HT1080 (cell line): ENCODE measurements at places on chromosomes 12 and 14.

GRCh38 chr14:54730156-54730961, 163.4 kb downstream of the SAMD4A start:
- DNase-seq = peak; percentile 45

- DNase-seq = no peak
These were observed 13.1 kb upstream of the ANKS1B start for GRCh38 chr12:99997806-99998205.

- no peak for DNase-seq
These were observed 248.3 kb upstream of the LRIG3 start for GRCh38 chr12:59168647-59169046.

DNA sequence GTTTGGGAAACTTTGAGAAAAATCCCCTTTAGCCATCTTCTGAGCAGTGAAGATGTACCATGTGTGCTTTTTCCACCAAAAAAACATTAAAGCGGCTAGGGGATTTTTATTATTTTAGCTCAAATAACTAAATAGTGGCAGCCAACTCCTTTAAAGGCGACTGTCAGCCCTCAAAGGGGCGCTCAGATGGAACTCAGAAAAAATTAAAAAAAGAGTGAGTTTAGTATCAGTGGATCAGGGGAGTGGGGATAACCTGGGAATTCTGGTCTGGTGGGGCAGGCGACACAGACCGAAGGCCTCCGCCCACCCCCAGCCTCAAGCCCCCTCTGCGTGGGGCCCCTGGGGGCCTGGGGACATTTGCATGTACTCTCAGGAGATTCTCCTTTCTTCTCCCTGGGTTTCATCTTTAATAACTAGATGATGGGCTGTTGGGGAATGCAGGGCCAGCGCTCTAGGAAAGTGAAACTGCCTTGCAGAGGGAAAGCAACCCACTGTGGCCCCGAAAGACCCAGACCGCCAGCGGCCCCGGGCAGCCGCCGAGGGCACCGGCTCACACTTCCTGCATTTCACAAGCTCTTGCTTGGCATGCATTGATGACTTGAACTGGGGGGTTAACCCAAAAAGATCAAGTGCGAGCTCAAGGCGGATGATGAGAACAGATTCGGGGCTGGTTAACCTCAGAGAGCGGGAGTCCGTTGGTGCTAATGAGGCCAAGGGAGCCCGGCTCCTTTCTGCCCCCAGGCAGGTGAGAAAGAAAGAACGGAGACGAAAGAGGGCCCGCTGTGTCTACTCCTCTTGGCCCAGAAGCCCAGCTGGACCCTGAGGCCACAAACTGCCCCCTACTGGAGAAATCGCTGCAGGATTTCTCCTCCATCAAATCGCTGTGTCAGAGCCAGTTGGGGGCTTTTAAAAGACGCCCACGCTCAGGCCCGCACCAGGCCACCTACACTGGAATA, 7.3 kb upstream of the BATF start:
- DNase-seq = no peak

DNA sequence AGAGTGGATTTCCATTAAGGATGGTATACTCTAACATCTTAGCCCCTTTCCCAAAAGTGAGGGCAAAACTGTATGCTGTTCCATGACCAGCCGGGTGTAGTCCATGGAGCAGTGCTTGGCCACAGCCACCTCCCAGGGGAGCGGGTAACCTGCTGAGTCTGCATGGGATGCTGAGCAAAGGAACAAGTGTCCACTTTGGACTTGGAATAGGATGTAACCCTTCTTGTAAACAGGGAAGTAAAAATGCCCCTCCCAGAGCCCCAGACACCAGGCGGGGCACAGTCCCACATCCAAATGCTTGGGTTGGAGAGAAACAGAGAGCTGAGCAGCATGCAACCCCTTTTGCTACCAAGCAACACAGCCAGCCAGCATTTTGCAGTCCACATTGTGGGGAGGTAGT, 65.6 kb downstream of the ACTN1 start:
- no peak for DNase-seq

GRCh38 chr12:39240587-39240986, 202.3 kb downstream of the KIF21A start:
- no peak for DNase-seq

- DNase-seq = no peak
These were observed 491.8 kb downstream of the PCNX1 start for GRCh38 chr14:71399057-71399487.

- DNase-seq = no peak
These were observed 334.3 kb upstream of the SYT1 start for GRCh38 chr12:78530100-78530765.

- DNase-seq = peak; percentile 35
These were observed 467.1 kb downstream of the RAD51B start for GRCh38 chr14:68286667-68287066.

GRCh38 chr14:74582910-74583581, 29.0 kb downstream of the LTBP2 start:
- DNase-seq = no peak

GRCh38 chr12:27192118-27192802, 51.8 kb upstream of the STK38L start:
- no peak for DNase-seq

- DNase-seq = no peak
These were observed 111.0 kb upstream of the MAX start for GRCh38 chr14:65213316-65213715.

GRCh38 chr14:75492832-75493591, 29.3 kb upstream of the BATF start:
- no peak for DNase-seq

DNA sequence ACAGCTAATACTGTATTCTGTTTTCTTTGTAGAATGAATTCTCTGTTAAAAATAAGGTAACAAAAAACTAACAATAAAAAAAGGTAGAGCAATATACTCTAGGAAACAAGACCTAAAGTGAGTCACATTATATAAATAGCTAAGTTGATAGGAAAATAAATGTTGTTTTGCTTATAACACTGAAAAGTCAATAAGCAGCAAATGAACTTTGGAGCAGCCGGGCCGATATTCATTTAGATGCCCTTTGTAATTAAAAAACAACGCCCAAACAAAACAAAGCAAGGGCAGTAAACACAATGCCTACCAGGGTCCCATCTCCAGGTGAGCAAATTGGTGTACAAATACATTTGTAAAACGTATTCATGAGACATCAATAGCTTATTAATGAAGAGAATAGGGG, 227.6 kb upstream of the FOXN3 start:
- DNase-seq = no peak

- DNase-seq = no peak
These were observed 370.3 kb downstream of the DAD1 start for GRCh38 chr14:22218728-22219127.

- DNase-seq = peak; percentile 76
These were observed 81.4 kb downstream of the BBS10 start for GRCh38 chr12:76266797-76267196.

DNA sequence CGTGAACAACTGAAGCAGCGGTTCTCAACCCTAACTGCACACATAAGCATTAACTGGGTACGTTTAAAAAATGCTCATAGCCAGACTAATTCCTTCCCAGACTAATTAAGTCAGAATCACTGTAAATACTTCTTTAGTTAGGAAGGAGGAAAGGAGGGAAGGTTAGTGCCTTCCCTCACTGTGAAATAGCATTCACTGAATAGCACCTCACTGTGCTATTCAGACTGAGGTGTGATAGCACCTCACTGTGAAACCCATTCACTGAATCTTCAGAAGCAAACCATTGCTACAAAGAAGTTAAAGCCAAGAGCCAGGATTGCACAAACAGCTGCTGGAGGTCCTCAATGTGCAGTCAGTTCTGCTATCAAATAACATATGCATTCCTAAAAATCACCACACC, 58.8 kb downstream of the RTN1 start:
- DNase-seq = no peak

DNA sequence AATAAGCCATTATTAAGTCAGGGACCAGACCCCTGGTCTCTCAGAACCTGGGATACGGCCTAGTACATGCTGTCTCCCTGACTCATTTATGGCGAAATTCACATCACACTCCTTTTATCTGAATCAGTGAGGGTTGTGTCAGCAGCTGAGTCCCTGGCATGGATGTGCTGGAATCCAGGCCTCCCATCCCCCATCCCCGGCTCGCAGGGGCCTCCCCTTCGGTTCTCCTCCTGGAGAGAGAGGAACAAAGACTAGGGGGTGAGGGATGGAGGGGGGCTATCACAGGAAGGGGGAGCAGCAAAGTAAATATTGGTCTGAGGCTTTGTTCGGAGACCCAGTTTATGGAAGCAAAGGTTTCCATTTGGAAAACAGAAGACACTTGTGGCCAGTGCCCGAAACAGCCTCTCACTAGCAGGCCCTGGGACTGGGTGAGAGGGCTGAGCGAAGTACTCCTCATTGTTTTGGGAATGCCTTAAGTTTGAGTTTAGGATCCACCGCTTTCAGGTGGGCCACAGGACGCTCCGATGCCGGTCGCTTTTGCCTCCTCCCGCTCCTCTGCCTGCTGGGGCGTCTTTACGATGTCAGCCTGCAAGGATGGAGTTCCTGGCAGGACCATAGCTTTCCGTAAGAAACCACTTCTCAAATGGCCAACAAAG, 145.0 kb downstream of the PRKCH start:
- DNase-seq = peak; percentile 79

GRCh38 chr12:77402716-77403115, 337.3 kb upstream of the E2F7 start:
- no peak for DNase-seq

GRCh38 chr12:49847161-49847560, 4.3 kb upstream of the BCDIN3D start:
- no peak for DNase-seq

- no peak for DNase-seq
These were observed 39.0 kb upstream of the NRXN3 start for GRCh38 chr14:78131201-78131600.

DNA sequence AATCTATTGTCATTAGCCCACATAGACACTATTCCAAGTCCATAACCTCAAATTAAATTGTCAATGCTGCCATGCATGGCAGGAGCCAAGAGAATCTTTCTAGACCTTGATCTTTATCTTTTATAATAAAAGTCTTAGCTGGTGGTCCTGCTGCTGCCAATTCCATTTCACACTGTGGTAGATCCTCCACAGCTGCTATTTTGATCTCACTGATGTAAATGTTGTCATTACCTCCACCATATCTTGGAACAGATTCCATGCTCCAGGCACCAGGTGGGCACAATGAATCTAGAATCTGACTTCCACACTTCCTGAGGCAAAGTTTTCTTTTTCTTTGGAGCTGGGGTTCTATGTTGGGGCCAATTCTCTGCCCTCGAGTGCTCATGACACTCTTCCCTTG, 161.2 kb downstream of the TMTC3 start:
- DNase-seq = no peak

GRCh38 chr12:98701166-98701565, 56.1 kb downstream of the APAF1 start:
- DNase-seq = no peak

DNA sequence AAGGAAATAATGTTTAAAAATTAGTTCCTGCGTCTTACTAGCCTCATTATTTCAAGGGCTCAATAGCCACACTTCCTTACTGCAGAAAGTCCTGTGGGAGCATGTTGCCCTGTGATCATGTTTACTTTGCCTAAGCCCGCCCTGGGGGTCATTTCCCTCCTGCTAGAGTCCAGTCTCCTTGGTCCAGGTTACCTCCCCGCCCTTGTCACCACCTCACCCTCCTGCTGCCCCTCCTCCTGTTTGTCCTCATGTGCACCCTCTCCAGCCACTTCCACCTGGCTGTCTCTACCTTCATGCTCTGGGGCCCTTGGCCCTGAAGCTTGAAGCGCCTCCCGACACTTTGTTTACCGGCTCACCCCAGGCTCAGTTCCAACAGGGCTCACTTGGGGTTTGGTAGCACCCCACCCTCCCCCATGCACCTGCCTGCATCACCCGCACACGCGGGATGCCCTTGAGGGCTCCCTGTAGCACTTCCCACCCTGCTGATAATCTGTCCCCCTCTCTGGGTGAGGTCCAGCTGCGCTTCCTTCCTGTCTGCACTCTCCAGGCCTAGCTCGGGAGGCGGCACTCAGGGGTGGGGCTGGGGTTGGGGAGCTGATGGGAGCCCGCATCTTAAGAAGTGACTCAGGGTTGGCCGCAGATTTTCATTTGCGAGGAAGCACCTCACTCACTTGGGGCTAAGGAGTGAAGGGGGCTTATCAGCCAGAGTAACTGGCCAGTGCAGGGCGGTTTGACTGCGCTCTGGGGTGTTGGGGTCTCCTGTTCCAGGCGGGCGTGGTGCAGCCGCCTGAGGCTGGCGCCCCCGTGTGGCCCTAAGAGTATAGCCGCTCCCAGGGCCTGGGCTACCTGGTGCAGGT, 40.1 kb downstream of the SMIM41 start:
- DNase-seq = no peak

- peak; percentile 55 for DNase-seq
These were observed 22.2 kb downstream of the MANSC1 start for GRCh38 chr12:12327802-12328201.

GRCh38 chr12:56810918-56811317, 47.8 kb downstream of the HSD17B6 start:
- no peak for DNase-seq

DNA sequence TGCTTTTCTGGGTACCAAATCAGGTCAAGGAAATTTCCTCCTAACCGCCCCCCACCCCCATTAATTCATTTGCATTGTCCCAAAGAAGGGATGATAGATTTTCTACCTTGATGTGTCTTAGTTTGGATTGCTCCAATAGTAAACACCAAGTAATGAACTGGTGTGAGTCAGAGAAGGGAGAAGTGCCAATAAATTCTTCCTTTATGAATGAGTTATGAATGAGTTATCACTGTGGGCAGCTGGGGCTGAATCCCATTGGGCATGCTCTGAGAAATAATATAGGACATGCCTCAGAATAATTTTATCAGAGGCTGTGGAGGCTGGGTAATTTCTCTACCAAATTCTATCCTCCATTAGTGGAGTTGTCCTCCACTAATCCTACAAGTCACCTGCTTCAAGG, 277.9 kb upstream of the FLRT2 start:
- peak; percentile 62 for DNase-seq

DNA sequence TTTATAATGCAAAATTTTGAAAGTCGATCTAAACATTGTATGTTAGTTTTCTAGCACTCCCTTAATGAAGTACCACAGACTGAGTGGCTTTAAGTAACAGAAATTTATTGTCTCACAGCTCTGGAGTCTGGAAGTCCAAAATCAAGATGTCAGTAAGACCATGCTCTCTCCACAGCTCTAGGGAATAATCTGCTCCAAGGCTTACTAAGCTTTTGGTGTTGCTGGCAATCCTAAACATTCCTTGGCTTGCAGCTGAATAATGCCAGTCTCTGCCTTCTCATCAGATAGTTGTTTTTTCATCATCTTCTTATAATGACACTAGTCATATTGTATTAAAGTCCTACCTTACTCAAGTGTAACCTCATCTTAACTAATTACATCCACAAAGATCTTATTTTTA, 102.2 kb downstream of the RASSF9 start:
- DNase-seq = peak; percentile 12

- DNase-seq = no peak
These were observed 37.0 kb downstream of the BTG1 start for GRCh38 chr12:92108651-92109050.
